ENCODE measurements at places on chromosomes 16 and 17.

GRCh38 chr16:81071805-81072204 is 5.2 kb downstream of the C16orf46 start:
- DNase-seq, result no peak

- DNase-seq, result no peak
Measured at GRCh38 chr16:23807028-23807427, 28.8 kb upstream of the PRKCB start.

DNA sequence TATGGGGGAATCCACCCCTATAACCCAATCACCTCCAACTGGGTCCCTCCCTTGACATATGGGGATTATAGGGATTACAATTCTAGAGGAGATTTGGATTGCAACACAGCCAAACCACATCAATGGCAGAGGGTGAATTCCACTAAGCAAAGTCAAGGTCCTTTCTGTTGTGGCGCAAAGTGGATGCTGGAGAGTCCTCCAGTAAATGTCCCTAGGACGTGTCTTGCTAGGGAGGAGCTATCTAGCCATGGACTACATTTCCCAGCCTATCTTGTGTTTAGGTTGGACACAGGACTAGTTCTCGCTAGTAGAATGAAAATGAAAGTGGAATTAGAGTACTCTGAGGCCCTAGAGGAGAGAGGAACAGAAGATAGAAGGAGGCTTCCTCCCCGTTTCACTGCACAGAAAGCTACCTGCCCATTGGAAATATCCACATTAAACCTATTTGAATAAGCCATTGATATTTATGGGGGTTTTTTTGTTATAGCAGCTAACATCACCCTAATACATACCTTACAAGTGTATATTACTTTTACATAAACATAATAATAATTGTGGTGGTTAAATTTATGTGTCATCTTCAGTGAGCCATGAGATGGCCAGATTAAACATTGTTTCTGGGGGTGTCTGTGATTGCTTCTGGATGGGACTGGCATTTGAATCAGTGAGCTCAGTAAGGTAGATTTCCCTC is 56.7 kb upstream of the ERCC4 start:
- no peak for DNase-seq

GRCh38 chr16:85492295-85492864 is 120.7 kb upstream of the GSE1 start:
- no peak for DNase-seq

DNA sequence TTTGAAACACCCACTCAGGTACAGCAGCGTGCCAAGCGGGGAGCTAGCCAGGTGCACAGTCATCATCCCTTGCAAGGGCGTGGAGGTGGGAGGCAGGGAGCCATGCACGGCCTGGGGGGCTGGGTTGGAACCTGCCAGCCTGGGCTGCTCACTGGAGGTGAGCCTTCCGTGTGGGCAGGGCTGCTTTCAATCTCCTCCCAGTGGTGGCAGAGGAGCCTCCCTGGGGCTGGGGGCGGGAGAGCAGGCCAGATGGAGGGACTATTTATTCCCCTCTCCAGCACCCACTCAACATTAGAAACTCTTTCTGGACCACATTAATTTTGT is 90.3 kb downstream of the KATNIP start:
- no peak for DNase-seq

DNA sequence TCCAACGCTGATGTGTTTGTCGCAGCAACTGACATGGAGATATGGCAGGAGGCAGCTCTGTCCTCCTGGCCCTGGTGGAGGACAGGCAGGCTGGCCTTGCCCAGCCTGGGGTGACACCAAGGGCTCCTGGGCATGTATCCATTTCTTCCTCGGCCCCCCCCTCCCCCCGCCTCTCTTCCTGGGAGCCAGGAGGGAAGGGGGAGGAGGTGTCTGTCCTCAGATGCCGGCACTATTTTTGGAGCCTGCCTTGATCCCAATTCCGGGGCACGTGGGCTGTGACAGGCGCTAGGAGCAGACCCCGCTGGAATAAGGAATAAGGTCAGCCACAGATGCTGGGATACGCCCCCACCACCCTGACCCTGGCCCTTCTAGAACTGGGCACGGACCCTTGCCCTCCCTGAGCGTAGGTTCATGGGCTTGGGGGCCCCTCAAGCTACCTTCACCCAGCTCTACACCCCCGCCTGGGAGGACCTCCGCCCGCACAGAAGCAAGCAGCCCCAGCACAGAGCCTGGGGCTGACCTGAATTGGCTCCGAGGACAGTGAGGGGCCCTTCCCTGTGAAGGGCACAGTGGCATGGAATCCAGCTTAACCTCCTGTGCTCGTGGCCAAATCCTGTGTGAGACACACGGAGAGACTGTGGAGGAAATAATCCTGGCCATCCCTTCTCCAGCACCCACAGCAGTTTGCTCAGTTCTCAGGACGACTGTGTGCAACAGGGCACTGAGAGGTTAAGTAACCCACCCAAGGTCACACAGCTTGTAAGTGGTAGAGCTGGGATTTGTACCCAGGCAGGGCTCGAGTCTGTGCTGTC is 24.1 kb downstream of the SEC14L5 start:
- no peak for DNase-seq

GRCh38 chr17:79549141-79549915 is 61.5 kb downstream of the RBFOX3 start:
- DNase-seq, result no peak

- DNase-seq, result no peak
Measured at GRCh38 chr17:50865868-50866260, 290 bp downstream of the TOB1 start.
